A549 treated with CORT108297 at 1 μM for 4 hours (cell line): ENCODE measurements at places on chromosomes 13 and 19. TPM values are rescaled to one million over a fixed set of nuclear protein-coding genes. Genes with fewer than 3 reads are reported as not detected.

LMTK3 gene
- total RNA-seq: 2.8 to 5.4 TPM (median 4.8 TPM) in 5 replicates

PSG1 gene
- 0.14 to 0.32 TPM (median 0.27 TPM) in 5 replicates for total RNA-seq

ZMYM5 gene
- total RNA-seq: 6.0 to 7.2 TPM (median 6.2 TPM) in 5 replicates

CATSPERD gene
- 0.08 TPM in 1 of 5 replicates, not detected in the others for total RNA-seq

TNNI3 gene
- total RNA-seq: 6.1 to 9.2 TPM (median 8.0 TPM) in 5 replicates

CGB2 gene
- total RNA-seq: 0.33 to 0.71 TPM (median 0.35 TPM) in 4 of 5 replicates, not detected in the other

RASIP1 gene
- total RNA-seq: 0.32 to 0.65 TPM (median 0.57 TPM) in 5 replicates

LGALS4 gene
- 0.18 to 0.65 TPM (median 0.42 TPM) in 5 replicates for total RNA-seq

PGLYRP1 gene
- not detected in 5 replicates for total RNA-seq

ZNF154 gene
- not detected in 5 replicates for total RNA-seq
